SHP77 treated with DMSO at 0.1 percent for 48 hours (cell line): ENCODE measurements at places on chromosomes 7 and 10.

GRCh38 chr10:14282276-14282675 is 48.4 kb downstream of the FRMD4A start:
- no peak for DNase-seq

DNA sequence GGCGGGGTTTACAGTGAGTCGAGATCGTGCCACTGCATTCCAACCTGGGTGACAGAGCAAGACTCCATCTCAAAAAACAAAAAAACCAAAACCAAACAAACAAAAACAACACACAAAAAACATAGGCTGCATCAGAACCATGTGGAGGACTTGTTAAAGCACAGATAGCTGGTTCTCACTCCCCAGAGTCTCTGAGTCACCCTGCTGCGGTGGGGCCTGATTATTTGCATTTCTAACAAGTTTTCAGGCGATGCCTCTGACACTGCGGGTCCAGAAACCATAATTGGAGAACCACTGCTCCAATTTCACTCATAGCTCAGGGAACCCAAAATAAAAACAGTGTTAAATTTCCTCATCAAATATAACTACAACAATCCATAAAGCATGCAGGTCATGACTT is 816.7 kb downstream of the MAGI2 start:
- DNase-seq = no peak

DNA sequence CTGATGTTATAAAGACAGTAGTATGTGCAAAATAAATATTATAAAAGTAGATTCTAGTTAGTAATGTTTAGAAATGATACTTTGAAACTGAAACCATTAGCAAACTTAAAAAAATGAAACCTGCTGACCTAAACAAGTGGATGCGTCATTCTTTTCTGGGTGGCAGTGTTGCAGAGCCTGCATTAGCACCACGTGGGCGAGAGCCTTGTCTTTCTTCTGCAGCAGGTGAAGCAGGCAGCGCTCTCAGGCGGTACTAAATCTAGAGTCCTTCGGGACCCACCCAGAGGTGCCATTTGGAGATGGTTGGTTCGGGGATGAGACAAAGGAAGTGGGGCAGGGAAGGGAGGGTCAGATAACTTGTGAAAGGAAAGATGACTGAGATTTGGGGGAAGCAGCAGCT is 759.1 kb upstream of the IGFBP3 start:
- no peak for DNase-seq

GRCh38 chr10:86486856-86487255 is 34.7 kb downstream of the WAPL start:
- no peak for DNase-seq

DNA sequence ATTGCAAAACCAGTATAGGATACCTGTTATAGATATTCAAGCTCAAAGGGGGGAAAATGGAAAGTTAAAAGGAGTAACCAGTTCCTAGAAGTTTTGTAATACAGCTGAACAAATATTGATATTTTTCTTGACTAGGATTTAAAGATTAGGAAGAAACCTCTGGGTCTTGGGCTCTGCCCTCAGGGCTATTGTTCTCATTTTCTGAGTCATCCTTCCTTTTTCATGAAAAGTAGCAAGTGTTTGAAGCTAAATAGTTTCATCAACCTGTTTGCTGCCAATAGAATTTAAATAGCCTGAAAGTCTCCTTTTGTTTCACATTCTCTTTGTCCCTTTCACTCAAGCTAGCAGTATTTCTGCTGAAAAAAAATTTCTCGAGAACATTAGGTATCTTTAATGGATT is 1061.1 kb upstream of the GHITM start:
- DNase-seq = no peak

GRCh38 chr10:28479425-28479865 is 53.5 kb upstream of the WAC start:
- DNase-seq = no peak
